HFFc6 (cell line): ENCODE measurements at places on chromosomes 12 and 14.

DNA sequence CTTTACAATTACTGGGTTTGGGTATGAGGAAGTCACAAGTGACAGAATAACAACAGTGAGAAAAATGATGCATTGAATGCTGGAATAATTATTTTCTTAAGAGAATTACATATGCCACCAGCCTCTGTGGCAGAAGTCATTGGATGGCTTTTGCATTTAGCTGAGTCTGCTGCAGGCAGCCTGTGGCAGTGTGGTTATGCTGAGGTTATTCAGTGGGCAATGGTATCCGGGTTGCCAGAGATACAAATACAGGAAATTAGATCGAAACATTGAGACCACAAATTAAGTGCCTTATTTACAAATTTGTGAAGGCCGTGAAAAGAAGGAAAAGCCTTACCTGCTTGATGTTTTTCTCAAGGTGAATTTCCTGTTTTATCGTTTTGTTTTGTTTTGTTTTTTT lies 1050.0 kb downstream of the GALC start:
- DNase-seq = no peak

- DNase-seq = no peak
Observed at GRCh38 chr12:25051656-25052195, 102.8 kb upstream of the BCAT1 start.

GRCh38 chr14:98293576-98293975 lies 978.4 kb downstream of the BCL11B start:
- DNase-seq = no peak

GRCh38 chr12:71576496-71576895 lies 87.2 kb downstream of the ZFC3H1 start:
- no peak for DNase-seq

DNA sequence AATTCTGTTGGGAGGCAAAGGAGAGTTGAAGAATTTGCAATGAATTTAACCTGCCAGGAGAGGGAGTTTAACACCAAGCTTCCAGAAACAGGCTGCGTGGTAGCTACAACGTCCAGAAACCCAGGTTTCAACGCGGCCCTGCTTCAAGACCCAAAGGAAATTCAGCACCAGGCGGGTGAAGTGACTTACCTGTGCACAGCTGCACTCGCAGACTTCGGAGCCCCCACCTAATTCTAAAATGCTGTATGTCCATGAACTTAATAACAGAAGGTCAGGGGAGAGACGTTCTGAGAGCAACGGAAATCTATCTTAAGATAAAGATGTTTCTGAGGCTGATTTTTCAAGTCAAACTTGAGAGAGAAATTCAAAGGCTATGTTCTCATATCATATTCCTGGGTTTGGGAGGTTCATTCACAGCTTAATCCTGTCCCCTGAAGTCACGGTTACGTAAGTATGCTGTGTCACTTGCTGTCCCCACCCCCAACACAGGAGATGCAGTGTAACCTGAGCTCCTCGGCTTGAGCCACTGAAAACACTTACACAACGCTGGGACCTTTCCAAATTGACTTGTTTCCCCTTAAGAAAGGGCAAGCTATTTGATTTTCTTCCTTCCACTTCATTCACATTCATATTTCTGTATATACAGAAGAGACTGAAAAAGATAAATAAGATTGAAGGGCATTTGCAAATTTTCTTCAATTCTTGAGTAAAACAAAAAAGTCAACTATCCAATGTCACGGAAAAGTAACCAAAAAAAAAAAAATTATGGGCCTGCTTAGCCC lies 22.7 kb downstream of the CLIP1 start:
- DNase-seq = peak; percentile 80

GRCh38 chr12:94532490-94533422 lies 73.1 kb upstream of the CEP83 start:
- peak; percentile 34 for DNase-seq

GRCh38 chr12:12564911-12565310 lies 2.2 kb upstream of the DUSP16 start:
- no peak for DNase-seq

DNA sequence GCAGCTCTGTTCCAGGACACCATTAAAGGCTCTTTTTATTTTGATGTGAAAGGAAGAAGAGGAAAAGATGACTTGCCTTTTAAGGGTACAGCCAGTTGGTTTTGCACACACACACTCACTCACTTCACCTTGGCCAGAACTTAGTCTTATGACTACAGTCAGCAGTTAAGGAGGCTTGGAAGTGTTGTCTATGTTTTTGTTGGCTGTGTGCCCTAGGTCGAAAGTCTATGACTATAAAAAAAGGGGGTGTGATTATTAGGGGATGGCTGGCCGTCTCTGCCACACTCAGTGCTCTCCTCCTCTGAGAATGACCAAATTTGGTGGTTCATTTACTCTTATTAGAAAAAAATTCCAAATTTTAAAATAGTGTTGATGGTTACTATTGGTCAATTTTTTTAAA lies 139.5 kb upstream of the OTX2 start:
- no peak for DNase-seq

GRCh38 chr12:42958291-42958674 lies 368.7 kb upstream of the PRICKLE1 start:
- DNase-seq = no peak

DNA sequence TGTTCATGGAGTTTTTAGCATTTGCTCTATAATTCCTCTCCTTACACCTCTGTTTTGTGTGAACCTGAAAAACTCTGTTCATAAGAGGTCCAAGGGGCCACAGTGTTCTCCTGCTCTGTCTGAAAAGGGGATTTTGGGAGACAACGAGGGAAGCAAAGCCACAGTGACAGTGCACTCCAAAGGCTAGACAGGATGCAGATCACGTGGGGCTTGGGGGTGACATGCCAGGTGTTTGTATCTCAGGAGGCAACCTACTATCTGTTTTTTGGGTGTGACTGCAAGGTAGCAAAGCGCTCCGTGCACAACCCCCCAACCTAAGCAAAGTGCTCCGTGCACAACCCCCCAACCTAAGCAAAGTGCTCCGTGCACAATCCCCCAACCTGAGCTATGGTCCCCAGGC lies 5.1 kb upstream of the CHD4 start:
- no peak for DNase-seq

- no peak for DNase-seq
Observed at GRCh38 chr12:19298836-19299605, 140.3 kb upstream of the AEBP2 start.

- no peak for DNase-seq
Observed at GRCh38 chr14:55451398-55451797, 11.0 kb upstream of the TBPL2 start.

GRCh38 chr14:89640141-89640540 lies 223.1 kb upstream of the FOXN3 start:
- no peak for DNase-seq

DNA sequence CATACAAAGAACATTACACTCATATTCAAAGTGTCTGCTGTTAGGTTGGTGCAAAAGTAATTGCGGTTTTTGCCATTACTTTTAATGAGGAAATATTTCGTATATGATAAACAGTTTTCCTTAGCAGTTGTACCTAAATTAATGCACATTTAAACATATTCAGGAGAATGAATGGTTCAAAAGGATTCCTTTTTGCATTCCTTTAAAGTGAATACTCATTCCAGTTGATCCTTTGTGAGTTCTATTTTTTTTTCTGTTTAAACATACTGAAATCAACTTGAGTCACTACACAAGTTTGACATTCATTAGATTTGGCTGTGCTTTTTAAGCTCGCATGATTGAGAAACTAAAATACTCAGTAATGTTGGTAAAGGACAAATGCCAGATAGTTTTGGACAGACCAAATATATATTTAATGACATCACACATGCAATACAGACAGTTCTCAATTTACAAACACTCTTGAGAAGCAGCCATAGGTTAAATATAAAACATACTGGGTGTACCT lies 13.8 kb upstream of the SLC38A2 start:
- DNase-seq = peak; percentile 93

DNA sequence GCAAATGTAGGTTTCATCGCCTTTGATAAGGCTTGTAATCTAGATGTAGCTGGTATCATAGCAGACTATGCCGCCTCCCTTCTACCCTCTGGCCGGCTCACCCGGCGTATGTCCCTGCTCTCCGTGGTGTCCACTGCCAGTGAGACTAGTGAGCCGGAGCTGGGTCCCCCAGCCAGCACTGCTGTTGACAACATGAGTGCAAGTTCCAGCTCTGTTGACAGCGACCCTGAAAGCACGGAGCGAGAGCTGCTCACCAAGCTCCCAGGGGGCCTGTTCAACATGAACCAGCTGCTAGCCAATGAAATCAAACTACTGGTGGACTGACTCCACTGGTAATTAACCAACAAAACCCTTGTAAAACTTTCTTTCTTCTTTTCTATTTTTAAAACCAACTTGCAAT lies 49.0 kb upstream of the A2ML1 start:
- DNase-seq = no peak

DNA sequence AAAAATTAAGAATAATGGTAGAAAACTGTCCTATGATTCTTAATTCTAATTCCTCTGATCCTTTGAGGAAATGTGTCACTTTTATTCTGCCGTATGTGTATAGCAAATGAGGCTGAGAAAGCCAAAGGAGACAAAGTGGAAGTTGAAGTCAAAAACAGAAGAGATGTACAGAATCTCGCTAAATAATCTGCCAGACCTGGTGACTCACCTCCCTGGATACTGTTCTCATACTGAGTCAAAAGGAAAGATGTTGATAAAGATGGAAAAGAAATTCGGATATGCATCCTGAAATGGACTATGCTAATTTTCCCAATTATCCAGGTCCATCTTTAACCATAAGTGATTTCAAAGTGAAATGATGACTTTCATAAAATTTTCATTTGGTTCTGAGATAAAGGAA lies 92.5 kb downstream of the DUSP6 start:
- no peak for DNase-seq

DNA sequence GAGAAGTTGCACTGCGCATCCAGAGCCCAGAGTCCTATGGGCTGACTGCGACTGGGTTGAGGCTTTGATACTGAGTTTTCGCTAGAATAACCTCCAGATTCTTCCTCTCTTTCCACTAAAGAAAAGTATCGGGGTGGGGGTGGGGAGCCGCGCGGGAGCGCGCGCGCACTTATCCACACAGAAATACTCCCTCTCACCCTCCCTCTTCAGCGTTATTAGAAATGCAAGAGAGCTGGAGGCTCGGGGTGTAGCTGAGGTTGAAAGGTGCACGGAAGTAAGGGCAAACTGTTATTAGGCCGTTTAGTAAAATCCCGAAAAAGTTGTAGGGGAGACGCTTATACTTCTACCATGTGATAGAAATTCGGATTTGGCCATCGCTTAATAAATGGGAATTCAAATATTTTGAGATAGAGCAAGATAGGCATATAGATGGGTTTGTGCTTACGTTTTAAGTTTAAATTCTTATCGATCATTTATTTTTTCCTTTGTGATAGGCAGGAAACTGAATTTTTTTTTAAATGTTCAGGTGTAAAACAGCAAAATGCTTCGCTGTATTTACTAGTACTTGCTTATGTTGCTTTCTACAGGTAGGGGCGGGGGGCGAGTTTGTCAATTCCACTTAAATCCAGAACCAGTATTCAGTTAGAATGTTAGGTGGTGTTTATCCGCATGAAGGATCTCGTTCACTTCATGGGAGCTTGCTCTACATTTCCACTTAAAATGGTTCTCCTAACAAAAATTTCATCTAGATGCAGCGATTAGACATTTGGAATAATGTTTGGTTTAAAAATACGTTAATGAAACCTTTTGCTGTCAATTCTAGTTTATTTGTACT lies 1.1 kb downstream of the ARHGAP5 start:
- DNase-seq = peak; percentile 9

DNA sequence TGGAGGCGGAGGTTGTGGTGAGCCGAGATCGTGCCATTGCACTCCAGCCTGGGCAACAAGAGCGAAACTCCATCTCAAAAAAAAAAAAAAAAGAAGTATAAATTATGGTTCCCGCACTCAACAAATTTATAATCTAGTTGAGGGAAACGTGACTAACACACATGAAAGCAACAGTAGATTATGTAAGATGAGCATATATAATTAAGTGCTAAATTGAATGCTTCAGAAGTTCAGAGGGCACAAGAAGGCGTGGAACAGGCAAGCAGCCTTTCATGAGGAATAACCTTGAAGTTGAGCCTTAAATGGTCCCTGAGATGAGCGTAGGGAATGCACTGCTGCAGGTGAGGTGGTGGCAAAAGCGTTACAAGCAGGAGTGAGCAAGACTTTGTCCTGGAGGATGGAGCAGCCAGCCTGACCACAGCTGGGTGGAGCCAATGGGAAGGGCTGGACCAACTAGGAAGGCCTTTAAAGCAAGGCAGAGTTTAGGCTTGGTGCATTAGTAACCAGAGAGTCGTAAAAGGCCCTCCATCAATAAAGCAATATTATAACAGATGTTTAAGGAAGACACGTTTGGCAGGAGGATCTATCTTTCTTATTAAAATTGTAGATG lies 30.6 kb upstream of the TUBA1A start:
- DNase-seq = no peak

DNA sequence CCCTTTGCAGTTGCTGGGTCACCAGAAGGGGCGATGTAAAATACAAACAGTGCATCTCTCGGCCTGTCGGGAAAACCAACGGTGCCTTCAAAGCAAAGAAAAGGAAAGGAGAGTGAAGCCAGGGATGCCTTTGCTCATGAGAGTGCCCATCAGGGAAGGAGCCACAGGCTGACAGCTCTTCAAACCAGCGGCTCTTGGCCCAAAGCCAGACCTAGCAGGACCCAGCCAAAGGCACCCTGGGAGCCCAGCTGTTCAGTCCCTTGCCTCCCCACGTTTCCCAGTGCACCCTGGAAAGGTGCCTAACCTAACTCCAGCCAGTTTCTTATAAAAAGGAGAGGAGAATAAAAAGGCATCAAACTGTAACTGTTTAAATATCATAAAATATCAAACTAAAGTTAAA lies 29.2 kb downstream of the PRMT8 start:
- DNase-seq = no peak

DNA sequence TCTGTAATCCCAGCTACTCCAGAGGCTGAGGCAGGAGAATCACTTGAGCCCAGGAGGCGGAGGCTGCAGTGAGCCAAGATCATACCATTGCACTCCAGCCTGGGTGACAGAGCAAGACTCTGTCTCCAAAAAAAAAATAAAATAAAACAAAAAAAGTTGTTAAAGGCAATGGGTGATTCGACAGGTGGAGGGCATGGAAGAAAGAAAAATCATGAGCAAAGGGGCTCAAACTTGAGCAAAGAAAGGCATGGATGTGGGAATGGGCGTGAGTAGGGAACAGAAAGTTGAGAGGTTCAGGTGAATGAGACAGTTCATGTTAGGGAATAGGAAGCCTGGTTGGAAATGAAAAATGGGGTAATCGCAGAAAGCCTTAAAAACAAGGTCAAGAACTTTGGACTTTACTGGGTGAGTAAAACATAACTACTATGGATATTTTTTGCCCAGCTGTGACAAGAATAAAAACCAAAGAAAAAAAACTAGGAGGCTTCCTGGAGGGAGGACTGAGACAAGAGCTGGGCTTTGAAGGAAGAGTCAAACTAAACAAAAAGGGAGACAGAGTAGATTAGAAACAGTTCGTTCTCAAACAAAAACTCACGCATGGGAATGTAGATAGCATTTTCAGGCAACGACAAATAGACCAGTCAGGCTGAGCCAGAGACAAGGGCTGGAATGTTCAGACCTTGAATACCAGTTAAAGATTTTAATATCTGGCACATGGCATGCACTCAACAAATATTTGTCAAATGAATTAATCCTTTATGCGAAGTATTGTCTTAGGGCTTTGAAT lies 18.8 kb downstream of the PYM1 start:
- DNase-seq = no peak

GRCh38 chr12:14952299-14952921 lies 9.0 kb downstream of the ARHGDIB start:
- peak; percentile 92 for DNase-seq
